ENCODE measurements at places on chromosomes 5 and 9. TPM values are rescaled to one million over a fixed set of nuclear protein-coding genes. Genes with fewer than 3 reads are reported as not detected.

Gene SLC36A3
- total RNA-seq, result not detected

Gene C5orf34
- 6.8 TPM for total RNA-seq

Gene PDLIM4
- not detected for total RNA-seq

DNA sequence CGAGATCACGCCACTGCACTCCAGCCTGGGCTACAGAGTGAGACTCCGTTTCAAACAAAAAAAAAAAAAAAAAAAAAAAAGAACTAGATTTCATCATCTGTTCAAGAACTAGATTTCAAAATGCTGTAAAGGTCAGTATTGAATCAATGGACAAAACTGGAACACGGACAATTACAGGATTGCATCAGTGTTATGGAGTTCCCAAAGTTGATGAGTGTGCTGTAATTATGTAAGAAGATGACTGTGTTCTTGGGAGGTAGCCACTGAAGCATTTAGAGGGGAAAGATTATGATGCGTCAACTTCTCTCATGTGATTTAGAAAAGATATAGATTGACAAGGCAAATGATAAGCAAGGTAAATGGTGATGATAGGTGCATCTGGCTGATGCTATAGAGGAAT is 6.5 kb downstream of the FAM240B start:
- DNase-seq, result no peak
